ENCODE measurements at places on chromosomes 16 and 17.

- no peak for DNase-seq
These were observed 23.2 kb downstream of the KRT23 start for GRCh38 chr17:40914075-40914855.

DNA sequence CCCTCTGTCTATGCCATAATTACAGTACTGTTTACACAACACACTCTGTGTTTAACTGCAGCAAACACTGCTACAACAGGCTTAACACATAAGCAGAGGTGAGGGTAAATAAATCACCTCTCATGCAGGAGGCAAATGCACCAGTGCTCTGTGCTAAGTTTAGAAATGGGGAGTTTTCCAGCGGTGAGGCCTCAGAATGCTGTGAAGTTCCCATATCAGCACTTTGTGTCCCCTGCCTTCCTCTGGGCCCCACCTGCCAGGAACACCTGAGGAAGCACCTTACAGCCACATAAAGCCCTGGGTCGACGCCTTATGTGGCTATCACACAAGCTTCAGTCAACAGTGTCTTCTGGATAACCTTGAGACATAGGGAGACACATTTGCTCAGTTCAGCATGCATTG, 304.5 kb downstream of the HAPSTR1 start:
- no peak for DNase-seq

DNA sequence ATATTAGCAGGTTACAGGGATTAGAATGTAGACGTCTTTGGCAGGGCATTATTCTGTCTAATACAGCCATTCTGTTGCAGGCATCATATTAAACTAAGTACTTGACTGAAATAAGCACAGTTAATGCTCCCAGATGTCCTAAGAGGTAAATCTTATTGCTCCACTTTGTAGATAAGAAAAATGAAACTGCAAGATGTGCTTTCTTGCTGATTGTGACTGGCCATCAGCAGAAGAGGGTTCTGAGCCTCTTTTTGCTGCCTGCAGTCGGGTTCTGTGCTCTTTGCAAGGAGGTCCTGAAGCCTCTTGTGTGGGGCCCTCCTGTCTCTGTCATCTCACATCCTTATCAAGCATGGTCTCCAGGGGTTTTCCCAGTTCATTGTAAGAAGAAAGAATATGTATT, 167.1 kb downstream of the KCNJ2 start:
- DNase-seq, result no peak

GRCh38 chr17:37100231-37100630, 151.5 kb downstream of the AATF start:
- no peak for DNase-seq

DNA sequence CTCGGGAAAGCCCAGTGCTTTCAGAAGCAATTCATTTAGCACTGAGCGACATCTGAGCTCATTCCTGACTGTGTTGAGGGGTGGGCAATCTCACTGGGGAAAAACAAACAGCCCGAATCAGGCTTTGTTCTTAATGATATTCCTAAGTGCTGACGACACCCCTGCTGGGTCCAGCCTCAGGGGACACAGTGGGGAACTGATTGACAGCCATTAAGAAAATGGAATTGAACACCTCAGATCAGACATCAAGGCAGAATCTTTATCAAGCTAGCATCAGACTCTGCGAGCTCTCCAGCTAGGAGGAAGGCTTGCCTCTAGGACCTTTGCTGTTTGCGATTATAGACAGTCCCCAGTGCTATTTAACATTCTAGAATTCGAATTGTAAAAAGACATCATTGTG, 22.5 kb upstream of the LYRM9 start:
- no peak for DNase-seq

DNA sequence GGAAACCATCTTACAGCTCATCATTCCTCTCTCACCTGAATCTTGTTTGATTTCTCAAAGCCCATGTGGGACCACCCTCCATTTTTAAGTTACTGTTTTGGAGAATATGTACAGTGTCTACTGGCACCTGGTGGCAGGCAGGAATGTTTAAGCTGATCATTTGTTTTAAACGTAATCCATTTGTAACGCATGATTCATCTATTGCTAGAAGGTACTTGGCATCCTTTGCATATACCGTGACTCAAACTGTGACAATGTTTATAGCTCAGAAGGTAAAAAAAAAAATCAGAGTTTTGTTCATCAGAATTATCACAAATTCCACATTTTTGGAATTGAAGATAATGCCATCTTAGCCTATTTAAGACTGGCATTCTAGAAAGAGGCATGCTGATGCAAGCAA, 1007.5 kb upstream of the EEF2KMT start:
- no peak for DNase-seq

DNA sequence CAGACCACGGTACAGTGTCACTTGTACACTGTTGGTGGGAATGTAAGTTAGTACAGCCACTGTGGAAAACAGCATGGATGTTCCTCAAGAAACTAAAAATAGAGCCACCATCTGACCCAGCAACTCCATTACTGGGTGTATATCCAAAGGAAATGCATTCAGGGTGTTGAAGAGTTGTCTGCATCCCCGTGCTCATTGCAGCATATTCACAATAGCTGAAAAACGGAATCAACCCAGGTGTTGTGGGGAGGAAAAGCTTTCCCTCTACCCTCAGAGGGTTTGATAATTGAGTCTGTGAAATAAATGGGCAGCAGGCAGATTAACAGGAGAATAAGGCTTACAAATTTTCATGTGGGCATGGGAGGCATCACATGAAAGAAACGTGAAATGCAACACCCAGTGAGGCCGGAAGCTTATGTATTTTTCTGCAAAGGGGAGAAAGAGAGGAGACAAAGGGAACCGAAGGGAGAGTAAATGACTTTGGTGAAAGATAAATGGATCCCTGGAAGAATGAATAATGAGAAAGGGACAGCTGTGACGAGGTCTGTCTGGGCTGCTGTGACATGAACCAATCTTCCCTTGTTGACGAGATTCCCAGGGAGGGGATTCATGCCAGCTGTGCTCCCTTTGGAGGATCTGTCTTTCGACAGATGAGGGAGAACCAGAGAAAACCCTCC, 106.2 kb downstream of the KCNJ12 start:
- DNase-seq, result no peak

- no peak for DNase-seq
These were observed 11.3 kb downstream of the CACNG4 start for GRCh38 chr17:66975614-66976378.

GRCh38 chr17:80259457-80260068, 1.1 kb upstream of the RNF213 start:
- no peak for DNase-seq

DNA sequence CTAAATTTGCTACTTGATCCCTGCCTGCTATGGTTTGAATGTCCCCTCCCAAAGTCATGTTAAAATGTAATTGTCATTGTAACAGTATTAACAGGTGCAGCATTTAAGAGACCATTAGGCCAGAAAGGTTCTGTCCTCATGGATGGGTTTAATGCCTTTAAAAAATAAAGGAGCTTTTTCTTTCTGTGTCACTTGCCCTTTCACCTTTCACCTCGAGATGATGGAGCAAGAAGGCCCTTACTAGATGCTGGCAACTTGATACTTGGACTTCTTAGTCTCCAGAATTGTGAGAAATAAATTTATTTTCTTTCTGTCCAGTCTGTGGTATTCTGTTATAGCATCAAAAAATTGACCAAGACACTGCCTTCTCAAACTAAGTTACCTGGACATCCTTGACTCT, 98.5 kb downstream of the BRIP1 start:
- DNase-seq, result no peak

DNA sequence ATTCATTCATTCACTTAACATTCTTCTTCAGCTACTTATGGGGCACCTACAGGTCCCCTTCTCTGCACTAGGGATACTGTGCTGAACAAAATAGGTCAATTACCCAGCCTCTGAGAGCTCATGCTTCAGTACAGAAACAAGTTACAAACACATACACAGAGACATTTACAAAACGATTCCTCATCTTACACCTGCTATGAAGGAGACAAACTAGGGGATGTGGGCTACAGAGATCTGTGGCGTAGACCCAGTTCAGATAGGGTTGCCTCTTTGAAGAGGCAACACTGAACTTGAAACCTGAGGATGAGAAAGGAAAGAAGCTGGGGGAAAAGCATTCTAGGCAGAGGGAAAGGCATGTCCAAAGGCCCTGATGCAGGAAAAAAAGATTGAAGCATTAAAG, 5.2 kb downstream of the IL21R start:
- DNase-seq, result no peak

- no peak for DNase-seq
These were observed 1.9 kb downstream of the GPR142 start for GRCh38 chr17:74369221-74369620.

GRCh38 chr17:70804161-70804560, 634.8 kb downstream of the KCNJ2 start:
- DNase-seq, result no peak
